ENCODE measurements at places on chromosomes 7 and 10. TPM values are rescaled to one million over a fixed set of nuclear protein-coding genes. Genes with fewer than 3 reads are reported as not detected.

TUBB8 gene
- total RNA-seq: not detected

CFAP69 gene
- total RNA-seq: 6.2 TPM

OR2A1 gene
- under 0.01 TPM for total RNA-seq

MMRN2 gene
- 2.1 TPM for total RNA-seq

PPP1R3A gene
- total RNA-seq: not detected

CALML5 gene
- not detected for total RNA-seq

ASAH2B gene
- total RNA-seq: 2.3 TPM

EIF5AL1 gene
- 0.33 TPM for total RNA-seq

PRSS2 gene
- not detected for total RNA-seq

C10orf143 gene
- total RNA-seq: 2.0 TPM

GRCh38 chr10:6055929-6056328, 6.2 kb downstream of the IL2RA start:
- DNase-seq: no peak

DNA sequence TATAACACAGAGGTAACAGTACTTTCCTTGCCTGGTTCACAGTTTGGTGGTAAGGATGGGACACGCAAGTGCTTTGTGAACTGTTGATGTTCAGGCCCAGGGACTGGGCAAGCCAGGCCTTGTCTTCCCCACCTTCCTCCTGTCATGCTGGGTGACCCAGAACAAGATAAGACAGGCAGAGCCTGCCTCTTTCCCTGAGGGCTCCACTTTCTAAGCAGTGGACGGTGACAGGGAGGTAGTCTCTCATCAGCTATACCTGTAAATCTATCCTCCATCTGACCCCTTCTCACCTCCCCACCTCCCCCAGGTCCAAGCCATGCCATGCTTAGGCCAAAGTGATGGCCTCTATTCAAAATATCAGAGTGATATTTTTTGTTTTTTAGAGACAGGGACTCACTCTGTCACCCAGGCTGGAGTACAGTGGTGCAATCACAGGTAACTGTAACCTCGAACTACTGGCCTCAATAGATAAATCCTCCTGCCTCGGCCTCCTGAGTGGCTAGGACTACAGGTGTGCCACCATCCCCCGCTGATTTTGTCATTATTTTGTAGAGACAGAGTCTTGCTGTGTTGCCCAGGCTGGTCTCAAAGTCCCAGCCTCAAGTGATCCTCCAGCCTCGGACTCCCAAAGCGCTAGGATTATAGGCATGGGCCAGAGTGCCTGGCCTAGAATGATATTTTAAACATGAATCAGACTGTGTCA, 42.8 kb downstream of the PDLIM1 start:
- DNase-seq: no peak

- peak; percentile 62 for DNase-seq
Observed at GRCh38 chr7:47818796-47819606, 129.3 kb downstream of the PKD1L1 start.

- DNase-seq: no peak
Observed at GRCh38 chr10:43127442-43127841, 10.8 kb upstream of the CSGALNACT2 start.

GRCh38 chr10:125392609-125393008, 232.2 kb upstream of the CTBP2 start:
- no peak for DNase-seq

DNA sequence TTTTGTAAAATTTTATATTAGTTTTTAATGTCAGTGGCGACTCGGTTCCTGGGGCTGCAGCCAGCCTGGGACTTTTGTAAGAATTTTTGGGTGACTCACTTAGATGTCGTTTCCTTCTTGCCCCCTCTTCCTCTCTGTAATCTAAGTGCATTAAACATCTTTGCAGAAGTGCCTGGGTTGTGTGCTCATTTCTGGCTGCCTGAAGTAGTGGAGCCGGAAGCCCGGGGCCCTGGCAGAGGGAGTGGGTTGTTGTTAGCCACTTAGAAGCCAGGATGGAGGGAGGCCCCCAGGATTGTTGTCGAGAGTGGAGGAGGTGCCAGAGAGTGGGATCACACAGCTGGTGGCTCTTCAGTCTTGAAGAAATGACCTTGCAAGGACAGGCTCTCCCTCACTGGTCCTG, 11.0 kb upstream of the TRIM8 start:
- peak; percentile 57 for DNase-seq

- DNase-seq: peak; percentile 47
Observed at GRCh38 chr7:121027761-121028669, 39.5 kb downstream of the CPED1 start.

- DNase-seq: peak; percentile 92
Observed at GRCh38 chr7:64541438-64542359, 21.2 kb downstream of the ZNF680 start.

- no peak for DNase-seq
Observed at GRCh38 chr10:69409968-69410367, 6.8 kb downstream of the TACR2 start.

- DNase-seq: no peak
Observed at GRCh38 chr10:102841827-102842345, 4.7 kb upstream of the CYP17A1 start.

DNA sequence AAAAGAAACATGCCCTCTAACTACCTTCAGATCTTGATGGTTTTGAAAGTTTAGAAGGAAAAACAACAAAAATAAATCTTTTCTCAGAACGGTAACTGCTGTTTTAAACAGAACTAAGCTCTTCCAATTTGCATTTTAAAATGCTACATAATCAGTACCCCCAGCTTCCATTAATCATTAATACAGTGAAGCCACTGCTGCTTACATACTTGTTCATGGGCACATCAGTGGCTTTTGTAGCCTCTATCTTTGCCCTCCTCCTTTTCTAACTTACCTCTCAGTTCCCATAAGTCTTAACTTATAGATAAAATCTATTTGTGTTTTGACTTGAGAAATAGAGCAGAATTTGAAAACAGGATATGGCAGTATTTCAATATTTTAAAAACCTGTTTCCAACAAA, 109.1 kb downstream of the POLL start:
- DNase-seq: no peak

GRCh38 chr10:113540845-113541548, 11.9 kb upstream of the HABP2 start:
- DNase-seq: no peak

DNA sequence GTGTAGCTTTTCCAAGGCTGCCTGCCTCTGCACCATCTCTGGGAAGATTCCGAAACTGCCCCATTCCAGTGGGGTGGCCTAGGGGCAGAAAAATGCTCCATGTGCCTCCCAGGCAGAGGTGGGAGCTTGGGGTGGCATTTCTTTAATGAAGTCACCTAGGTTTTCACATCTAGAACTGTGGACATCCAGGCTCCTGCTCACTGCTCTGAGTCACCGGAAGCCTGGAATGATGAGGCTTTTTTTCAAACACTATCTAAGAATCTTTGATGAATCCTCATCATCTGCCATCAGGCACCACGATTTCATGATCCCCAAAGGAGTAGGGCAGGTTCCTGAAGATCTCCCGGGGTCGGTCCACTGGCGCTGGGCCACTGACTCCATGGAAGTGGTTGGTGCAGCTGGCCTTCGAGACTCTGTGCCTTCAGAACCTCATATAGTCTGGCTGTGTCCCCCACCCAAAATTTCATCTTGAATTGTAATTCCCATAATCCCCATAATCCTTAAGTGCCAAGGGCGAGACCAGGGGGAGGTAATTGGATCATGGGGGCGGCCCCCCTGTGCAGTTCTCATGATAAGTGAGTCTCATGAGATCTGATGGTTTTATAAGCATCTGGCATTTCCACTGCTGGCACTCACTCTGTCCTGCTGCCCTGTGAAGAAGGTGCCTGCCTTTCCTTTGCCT, 37.1 kb downstream of the MTURN start:
- no peak for DNase-seq

- no peak for DNase-seq
Observed at GRCh38 chr7:144565586-144565985, 162.1 kb upstream of the NOBOX start.

DNA sequence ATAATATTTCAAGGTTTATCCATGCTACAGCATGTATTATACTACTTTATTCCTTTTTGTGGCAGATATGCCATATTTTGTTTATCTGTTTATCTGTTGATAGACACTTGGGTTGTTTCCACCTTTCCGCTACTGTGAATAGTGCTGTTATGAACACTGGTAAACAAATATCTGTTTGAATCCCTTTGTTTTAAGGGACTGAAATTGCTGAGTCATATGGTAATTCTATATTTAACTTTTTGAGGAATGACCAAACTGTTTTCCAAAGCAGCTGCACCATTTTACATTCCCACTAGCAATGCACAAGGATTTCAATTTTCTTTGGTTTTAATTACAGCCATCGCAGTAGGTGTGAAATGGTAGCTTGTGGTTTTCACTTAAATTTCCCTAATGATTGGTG, 3.4 kb downstream of the C10orf53 start:
- DNase-seq: no peak

DNA sequence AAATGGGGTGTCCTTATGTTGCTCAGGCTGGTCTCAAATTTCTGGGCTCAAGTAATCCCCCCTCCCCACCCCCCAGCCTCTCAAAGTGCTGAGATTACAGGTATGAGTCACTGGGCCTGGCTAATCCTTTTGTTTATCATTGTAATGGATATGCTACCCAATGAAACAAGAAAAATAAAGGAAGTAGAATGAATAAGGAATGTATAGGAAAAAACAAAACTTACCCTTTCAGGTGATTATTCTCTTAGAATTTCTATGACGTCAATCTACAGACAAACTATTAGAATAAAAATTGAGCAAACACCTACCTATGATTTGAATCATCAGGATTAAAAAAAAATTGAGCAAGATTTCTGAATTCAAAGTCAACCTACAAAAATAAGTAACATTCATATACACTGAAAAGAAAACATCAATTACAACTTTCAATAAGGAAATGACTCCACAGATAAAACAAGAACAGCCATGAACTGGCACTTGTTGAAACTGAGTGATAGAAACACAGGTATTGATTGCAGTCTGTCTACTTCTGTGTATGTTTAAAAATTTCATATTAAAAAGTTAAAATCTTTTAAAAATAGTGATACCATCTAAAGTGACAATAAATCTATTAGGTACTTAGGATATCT, 12.2 kb downstream of the ADAM12 start:
- peak; percentile 25 for DNase-seq

DNA sequence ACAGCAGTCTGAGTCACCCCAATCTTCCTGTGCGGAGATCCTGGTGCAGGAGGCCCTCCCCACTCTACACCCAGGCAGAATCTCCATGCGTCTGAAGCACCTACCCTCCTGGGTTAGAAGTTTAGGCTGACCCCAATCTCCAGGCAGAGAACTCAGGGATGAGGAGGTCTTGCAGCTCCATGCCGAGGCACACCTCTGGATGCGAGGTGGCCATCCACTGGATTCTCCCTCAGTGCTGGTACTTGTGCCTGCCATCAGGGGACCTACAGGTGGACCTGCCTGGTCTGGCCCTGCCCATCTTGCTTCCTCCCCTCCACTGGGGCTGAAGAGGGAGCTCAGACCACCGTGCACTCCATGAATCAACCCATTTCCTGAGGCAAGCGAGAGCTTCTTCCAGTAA, 28.8 kb upstream of the AMPH start:
- DNase-seq: no peak

GRCh38 chr10:103814626-103815370, 40.6 kb downstream of the SH3PXD2A start:
- DNase-seq: peak; percentile 81

DNA sequence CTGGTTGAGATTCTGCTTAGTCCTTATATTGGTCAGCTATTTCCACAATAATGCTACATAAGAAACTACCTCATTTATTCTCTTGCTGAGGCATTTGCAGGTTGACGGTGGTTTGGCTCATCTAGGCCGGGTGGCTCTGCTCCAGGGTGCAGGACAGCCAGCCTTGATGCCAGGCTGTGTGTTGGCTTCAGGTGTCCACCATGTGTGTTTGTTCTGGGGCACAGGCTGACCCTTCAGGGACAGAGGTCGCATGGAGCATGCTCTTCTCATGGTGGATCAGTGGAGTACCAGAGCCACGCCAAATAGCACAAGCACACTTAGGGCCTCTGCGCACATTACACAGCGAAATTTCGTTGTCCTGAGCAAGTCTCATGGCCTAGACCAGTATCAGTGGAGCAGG, 249.9 kb downstream of the LRMDA start:
- DNase-seq: no peak

- DNase-seq: peak; percentile 100
Observed at GRCh38 chr10:126252884-126253610, 135.2 kb downstream of the ADAM12 start.
